ENCODE measurements at places on chromosomes 4 and X.

- no peak for DNase-seq
These were observed 69.2 kb downstream of the NLGN4X start for GRCh38 chrX:6159468-6159867.

DNA sequence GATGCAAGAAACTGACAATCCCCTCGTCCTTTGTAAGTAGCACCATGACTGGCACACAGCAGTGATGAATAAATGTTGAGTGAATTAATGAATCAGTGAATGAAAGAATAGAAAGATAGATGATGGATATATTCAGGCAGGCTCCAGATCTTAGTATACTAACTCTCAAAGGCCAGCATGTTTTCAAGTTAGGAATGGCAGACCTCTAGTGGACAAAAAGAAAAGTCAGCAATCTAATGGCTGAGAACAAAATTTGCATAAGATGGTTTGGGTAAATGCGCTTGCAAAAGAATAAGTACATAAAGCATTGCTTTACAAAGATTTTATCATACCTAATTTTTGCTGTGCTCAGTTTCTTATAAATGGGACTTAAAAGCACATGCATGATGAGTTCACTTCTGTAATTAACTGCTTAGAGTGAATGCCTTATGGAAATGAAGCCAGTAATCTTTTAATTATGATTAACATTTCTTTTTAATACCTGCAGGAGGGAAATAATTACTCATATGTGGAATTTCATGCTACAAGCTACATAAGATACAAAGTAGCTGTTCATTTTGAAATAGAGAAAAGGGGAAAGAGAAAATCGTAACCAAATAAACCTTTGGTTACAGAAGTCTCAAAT, 126.9 kb upstream of the GPRIN3 start:
- no peak for DNase-seq

DNA sequence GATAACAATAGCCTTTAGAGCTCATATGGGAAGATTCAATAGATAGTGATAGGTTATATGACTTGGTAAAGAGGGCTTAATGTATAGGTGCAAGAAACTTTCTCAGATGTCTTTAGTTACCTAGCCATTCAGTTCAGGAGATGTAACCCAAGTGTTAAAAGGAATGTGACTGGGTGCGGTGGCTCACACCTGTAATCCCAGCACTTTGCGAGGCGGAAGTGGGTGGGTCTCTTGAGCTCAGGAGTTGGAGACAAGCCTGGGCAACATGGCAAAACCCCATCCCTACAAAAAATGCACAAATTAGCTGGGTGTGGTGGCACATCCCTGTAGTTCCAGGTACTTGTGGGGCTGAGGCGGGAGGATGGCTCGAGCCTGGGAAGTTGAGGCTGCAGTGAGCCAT, 7.9 kb downstream of the TET2 start:
- DNase-seq, result no peak

DNA sequence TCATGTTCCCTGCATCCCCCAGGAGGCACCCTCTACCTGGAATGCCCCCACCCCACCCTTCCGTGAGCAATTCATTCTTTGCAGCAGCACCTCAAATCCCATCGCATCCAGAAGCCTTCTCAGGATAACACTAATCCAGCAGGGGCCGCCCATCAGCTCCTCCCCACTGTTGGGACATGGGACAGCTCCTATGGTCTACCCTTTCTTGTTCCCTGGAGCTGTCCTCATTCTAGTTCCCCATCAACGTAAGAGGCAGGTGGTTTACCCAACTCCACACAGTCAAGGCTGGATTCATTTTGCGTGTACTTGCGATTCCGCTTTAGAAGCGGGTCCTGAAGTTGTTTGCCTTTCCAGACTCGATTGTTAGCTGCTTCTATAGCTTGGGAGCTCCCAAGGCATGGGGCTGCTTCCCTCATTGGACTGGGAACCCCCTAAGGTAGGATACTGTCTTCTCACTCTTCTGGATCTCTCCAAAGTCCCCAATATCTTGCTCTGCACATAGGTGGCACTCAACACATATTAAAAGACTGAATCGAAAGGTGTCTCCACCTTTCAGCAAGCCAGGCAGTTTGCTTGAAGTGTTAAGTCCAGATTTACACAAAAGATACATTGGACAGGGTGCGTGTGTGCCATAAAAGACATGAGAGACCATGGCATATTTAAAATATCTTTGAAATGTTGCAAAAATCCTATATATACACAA, 942 bp upstream of the APLN start:
- DNase-seq, result peak; percentile 15

DNA sequence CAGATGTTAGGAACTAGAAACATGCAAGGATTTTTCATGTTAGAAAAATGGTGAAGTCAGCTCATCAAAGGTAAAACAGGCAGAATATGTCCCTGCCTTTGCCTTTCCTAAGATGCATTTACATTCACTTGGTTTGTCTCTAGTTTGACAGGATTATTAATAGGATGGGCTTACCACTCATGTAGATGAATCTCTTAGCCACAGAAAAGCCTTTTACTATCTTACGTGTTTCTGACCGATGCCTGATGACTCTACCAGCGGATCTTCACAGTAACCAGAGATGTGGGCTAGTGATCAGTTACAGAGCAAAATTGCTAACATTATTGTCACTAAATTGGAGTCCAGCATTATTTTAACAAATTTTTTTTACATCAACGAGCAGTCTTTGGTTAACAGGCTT, 187.6 kb downstream of the MAML3 start:
- DNase-seq, result no peak

GRCh38 chrX:65602221-65602560, 65.3 kb upstream of the MSN start:
- DNase-seq, result no peak

DNA sequence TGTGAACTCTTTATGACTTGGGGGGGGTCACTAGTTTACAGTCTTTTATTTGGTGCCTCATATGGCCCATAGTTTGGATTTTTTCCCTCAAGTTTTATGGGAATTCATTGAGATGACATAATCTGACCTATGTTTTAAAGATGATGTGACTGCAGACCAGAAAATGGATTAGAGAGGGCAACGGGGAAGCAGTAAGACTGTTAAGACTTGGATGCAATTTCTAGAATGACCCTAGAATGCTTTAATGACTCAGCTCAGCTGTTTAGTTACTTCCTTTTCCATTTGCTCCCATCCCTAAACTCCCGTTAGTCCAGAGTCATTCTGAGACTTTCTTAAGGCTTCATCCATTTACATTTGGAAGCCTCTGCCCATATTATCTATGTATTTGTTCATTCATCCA, 59.9 kb upstream of the PDGFRA start:
- DNase-seq, result no peak

DNA sequence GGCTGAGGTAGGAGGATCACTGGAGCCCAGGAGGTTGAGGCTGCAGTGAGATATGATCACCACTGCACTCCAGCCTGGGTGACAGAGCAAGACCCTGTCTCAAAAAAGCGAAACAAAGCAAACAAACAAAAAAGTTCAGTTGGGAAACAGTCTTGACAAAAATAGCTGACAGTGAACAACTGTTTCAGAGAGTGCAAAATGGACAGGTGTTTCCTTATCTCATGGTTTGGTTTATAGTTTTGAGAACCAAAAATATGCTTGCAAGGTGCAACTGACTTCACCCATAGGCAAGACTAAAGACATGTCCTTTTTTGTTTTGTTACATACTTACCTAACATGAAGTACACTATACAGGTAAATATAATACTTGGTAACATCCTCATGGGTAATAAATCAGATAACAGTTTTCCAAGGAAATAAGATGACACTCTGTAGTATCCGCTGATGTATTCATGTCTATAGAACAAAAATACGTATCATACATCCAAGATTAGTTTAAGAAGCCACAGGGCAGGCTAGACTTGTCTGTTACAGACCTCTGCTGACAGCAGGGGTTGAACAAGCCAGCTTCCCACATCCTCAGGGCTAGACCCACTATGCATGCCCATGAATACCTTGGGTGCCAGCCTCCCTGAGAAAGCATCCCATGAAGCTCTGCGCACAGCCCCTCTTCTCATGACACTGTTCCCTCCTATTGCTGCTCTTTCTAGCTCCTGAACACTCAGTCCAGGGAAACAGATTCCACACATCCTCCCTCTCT, 59.3 kb downstream of the ABCG2 start:
- DNase-seq, result no peak

DNA sequence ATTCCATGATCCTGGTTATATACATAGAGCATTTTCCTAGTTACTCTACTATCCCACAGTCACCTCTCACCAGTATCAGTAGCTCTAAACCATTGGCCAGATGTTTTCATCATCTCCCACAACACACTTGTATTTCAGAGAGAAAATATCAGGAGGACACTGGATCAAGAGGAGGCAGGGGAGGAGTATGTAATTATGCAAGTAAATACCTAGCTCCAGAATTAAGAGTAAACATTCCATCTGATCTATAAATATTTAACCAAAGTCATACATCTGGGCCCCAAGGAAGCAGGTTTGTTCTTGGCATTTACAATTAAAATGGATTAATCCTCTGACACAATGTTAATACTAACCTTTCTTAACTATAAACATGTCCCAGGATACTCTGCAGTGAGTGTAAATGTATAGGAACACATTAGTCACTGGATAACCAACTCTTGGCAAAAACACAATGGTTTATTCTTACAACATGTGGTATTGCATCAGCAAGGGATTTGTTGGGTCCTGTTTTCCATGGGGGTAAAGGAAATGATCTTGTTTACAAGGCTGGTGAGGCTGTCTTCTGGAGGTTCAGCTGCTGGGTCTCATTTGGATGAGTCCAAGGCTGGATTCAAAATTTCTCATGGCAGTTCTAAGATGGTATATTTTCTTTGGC, 170.1 kb downstream of the ATG4A start:
- no peak for DNase-seq

DNA sequence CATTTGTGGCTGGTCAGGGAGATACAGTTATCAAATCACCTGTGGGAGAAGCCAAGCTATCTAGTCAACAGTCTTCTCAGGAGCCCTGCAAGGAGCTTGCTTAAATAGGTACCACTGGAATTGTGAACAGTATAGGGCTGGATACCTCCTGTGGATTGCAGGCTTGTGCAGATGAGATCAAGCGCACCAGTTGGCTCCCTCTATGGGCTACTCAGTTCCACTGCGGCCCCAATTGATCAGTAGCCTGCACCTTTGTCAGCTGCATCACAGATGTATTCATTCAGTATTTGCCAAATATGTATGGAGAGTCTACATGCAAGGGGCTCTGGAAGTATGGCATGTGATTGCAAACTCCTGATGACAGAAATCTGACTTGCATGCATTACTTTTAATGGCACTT, 28.6 kb downstream of the TEX13A start:
- DNase-seq, result no peak

DNA sequence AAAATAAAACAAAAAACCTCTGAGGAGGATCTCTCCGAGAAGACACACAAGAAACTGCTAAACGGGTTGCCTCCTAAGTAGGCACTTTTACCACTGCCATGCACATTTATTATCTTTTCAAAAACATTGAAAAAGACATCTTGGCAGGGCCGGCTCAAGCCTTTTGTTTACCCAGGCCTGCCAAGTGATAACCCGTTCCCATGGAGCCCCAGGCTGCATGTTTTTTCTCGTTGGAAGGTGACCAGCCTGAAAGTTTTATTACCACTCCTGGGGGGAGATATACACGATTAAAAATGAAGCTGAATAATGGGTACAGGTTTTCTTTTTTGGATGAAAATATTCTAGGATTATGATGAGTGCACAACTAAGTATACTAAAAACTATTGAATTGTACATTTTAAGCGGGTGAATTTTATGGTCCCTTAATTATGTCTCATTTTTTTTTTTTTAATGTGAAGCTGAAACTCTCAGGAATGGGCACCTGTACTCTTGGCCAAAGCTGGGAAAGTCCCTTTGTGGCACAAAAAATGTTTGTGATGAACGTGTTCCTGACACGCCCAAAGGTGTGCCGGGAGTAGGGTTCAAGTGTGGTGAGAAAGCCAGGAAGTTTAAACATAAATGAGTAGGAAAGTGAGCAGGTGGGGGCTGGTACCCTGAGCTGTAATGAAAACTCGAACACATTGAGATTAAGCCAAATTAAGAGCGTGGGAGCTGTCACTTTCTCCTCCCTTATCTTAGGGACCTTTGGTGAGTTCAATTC, 1.5 kb upstream of the MAP7D2 start:
- no peak for DNase-seq

DNA sequence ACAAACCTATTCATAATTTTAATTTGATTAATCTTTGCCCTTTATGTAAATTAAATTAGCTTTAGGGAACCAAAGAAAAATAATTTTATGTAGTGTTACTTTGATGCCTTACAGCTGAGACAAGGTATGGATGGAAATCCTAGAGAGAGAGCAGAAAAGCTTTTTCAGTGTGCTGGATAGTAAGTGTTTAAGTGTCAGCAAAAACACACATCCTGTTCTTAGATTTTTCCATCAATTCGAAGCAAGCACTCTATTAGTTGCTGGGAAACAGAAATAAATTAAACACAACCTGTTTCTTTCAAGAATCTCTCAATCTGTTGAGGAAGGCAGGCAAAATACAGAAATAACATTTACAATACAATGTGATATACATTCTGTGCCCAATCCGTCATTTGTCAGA, 327.8 kb downstream of the GALNTL6 start:
- no peak for DNase-seq

DNA sequence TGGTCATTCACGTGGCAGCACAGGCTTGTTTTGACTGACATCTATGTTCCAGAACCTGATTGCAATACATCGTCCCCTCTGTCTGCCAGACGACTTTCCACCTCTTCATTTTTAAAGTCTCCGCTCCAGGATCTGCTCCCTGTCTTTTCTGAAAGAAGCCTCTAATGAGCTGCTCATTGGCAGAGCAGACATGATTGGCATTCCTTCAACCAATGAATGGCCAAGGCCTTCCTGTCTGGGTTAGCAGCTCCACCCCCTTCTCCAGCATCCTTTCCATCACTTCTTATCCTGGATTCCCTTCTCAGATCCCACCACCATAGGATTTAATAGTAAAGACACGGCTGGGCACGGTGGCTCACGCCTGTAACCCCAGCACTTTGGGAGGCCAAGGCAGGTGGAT, 202.7 kb upstream of the KLF3 start:
- DNase-seq, result no peak

DNA sequence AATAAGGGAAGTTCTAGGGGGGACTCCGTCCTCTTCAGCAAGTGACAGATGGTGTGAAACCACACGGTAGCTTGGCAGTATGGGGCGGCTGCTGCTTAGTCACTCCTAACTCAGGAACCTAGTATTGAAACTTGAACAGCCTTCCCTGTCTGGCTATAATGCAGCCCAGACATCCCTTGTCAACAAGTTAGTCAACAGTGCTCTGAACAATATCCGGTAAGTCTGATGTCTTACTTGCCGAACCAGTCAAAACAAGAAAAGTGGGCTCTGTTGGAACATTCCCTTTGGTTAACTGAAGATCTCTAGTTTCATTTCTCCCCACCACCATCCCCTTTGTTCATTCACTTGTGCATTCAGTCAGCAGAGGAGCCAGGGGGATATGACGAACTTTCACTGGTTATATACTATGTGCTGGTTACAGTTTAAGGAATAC, 18.7 kb upstream of the CXCL13 start:
- no peak for DNase-seq

- DNase-seq, result no peak
These were observed 38.5 kb downstream of the ELF4 start for GRCh38 chrX:130071611-130072344.

- DNase-seq, result no peak
These were observed 114.0 kb downstream of the PCDH10 start for GRCh38 chr4:133263104-133263503.
